Stimulated activated naive CD4-positive, alpha-beta T cell (primary cell): ENCODE measurements at places on chromosomes 1 and 21.
A peak's percentile ranks its signal among the peaks of the same experiment; 100 is the strongest.

GRCh38 chr1:23838401-23838866 lies 13.2 kb upstream of the HMGCL start:
- DNase-seq: peak; percentile 69

- no peak for DNase-seq
Measured at GRCh38 chr21:44949161-44949778, 9.4 kb downstream of the SLX9 start.

DNA sequence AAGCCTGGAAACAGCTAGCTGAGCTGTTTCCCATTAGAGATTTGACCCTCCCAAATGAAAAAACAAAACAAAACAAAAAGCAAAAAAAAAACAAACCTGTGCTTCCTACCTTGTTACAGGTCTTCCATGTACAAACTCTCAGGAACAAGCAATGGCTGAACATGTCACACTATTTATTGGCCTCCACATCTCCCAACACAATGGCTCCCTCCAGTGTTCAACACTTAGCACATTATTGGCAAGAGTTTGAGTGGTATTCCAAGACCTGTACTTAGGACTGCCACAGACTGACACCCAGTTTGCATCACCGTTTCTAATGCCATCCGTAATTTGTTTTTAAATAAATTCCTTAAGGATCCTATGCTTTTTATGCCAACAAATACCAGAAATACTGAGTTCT lies 195.0 kb upstream of the OLFM3 start:
- DNase-seq: no peak

DNA sequence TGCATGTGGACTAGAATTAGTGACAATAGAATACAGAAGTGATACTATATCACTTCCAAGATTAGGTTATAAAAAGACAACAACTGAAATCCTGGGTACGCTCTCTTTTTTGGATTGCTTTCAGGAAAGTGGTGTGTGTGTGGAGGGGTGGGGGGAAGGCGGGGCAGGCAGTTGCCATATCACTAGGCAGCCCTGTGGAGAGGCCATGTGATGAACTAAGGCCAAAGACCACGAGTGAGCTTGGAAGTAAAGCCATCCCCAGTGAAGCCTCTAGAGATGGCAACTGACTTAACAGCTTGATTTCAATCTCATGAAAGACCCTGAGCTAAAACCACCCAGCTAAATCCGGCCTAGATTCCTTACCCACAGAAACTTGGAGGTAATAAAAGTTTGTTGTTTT lies 6.2 kb upstream of the ASPM start:
- DNase-seq: no peak

DNA sequence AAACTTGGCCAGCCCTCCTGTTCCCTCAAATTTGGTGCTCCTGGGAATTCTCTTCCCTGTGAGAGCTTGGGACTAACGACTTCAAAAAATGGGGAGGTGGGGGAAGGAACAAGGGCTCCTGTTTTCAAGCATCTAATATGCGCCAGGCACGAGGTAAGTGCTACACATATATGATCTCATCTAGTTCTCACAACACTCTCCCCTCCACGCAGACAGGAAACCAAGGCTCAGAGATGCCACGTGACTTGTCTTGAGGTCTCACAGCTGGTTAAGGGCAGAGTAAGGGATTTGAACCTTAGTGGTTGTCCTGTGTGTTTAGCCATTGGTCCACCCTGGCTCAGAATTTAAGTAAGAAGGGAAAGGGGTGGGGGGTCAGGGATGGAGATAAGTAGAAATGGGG lies 125.9 kb downstream of the DMRTB1 start:
- DNase-seq: no peak

- no peak for DNase-seq
Measured at GRCh38 chr1:13494025-13494424, 19.8 kb downstream of the LRRC38 start.

DNA sequence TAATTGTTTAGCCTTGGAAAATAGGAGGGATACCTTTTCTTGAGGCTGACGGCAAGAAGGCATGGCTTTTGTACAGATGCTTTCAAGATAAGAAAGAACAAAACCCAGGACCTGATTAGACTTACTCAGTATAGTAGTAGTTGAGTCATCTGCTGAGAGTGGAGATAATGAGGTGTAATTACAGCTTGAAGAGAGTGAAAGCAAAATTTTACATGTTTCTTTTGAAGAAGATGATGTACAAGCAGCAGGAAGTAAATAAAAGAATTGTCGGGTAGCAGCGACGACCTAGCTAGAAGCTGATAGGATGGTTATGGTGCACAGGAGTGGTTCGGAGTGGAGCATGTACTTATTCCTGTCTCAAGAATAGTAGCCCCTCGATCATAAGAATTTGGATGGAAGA lies 6.6 kb downstream of the ANGPTL1 start:
- no peak for DNase-seq

- no peak for DNase-seq
Measured at GRCh38 chr1:106924360-106924759, 132.1 kb upstream of the PRMT6 start.

- no peak for DNase-seq
Measured at GRCh38 chr21:39004634-39005501, 178.4 kb downstream of the PSMG1 start.

DNA sequence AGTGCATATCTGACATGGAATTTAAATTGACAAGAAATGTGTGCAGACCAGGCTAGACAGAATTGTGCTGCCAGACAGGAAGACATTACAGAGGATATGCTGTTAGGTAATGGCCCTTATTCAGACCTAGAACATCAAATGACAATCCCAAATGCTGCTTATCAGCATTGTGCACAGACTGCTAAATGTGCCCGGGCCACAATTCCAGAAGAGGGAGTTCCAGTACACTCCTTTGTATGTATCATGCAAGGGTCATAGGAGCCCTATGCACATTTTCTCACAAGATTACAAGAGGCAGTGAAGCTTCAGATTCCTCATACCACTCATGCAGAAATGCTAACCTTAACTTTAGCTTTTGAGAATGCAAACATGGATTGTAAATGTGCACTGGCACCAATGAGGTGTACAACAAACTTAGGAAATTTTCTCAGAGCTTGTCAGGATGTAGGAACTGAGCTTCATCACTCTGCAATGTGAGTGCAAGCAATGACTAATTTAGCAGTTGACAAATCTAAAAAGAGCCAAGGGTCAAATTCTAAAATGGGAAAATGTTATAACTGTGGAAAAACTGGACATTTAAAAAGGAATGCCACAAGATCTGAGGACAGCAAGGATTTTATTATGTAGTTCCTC lies 273.5 kb downstream of the COL11A1 start:
- no peak for DNase-seq

GRCh38 chr1:162386292-162387225 lies 5.0 kb downstream of the C1orf226 start:
- DNase-seq: no peak

- DNase-seq: no peak
Measured at GRCh38 chr1:204313675-204314074, 46.1 kb downstream of the PLEKHA6 start.

DNA sequence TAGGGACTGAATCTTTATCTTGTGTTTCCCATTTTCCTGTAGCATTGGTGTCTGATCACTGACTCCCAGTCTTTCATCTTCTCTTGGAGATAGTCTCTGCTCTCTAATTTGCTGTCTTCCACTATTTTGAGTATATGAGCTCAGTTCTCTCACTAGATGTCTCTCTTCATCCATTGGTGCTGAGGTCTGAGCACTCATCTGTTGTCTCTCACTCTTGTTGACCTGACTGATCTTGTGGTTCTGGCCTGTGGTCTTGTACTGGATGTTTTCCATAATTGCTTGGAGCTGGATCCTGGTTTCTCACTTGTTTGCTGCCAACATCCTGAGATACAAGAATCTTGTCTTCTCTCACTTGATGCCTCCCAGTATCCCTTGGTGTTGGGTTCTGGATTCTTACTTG lies 25.1 kb upstream of the S100A11 start:
- DNase-seq: no peak

DNA sequence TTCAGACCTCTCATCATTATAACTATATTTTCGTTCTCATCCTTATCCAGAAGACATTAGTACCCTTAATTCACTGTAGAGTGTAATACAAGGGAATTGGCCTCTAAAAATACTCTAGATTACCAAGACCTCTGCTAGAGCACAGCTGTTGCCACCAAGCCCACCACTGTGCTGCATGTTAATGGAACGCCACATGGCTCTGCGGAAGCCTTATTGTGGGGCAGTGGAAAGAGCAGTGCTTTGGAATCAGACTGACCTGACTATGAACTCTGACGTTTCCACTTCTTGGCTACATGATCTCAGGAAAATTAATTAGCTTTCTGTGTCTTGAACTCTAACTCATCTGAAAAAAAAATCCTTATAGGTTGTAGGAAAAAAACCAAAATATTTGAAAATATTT lies 222.1 kb downstream of the LMX1A start:
- no peak for DNase-seq

GRCh38 chr1:90488451-90488850 lies 228.7 kb downstream of the BARHL2 start:
- DNase-seq: no peak

GRCh38 chr1:114130213-114130612 lies 23.5 kb downstream of the SYT6 start:
- no peak for DNase-seq
